GM12892 (cell line): ENCODE measurements at places on chromosomes 11 and 22.

- no peak for DNase-seq
Measured at GRCh38 chr11:57974848-57975601, 48.7 kb upstream of the OR9Q1 start.

- no peak for DNase-seq
Measured at GRCh38 chr22:49268924-49269323, 558.7 kb downstream of the BRD1 start.

- no peak for DNase-seq
Measured at GRCh38 chr11:44387415-44387814, 77.5 kb upstream of the ALX4 start.

DNA sequence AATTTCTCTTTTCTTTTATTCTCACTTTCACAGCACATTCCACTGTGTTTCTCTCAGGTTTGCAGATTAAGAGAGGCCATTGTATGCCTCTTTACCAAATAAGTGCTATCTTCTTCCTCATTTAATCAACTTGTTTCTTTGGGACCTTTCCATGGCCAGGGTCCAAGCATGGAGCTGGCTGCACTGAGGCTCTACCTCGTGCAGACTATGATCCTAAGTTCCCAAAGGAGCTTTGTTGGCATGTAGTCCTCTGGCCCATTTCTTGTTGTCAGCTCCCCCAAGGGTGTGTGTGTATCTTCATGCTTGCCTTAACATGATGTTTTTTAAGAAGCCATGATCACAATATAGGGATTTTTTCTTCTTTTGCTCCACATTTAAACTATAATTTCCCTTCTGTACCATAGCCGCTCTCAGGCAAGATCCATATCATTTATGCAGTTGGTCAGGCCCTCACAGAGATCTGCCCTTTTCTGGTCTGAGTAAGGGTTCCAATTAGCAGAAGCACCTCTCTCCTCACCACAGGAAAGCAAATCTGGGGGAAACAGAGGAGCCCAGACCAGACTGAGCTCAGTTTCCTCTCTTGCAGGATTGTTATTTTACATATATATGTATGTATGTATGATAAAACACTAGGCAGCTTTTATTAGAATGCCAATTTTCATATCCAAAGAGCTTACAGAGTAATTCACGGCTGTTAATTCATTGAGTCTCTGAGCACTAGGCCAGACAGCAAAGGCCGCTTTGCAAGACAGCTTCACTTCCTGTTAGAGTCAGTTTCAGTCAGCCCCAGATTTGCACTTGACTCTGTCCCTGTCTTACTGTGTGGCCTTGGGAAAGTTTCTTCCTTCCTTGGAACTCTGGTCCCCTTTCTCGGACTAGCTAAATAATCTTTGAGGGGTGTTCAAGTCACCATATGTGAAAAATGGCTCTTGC lies 34.3 kb downstream of the CYB5R2 start:
- DNase-seq = no peak

GRCh38 chr11:115663790-115664189 lies 159.6 kb upstream of the CADM1 start:
- DNase-seq = no peak

GRCh38 chr11:9955391-9955790 lies 291.5 kb downstream of the SWAP70 start:
- DNase-seq = no peak
